Activated CD4-positive, alpha-beta memory T cell treated with anti-CD3 and anti-CD28 coated beads, Interleukin-2, amount 10 ng/mL, durations not matched to agents 7 days and 5 days (primary cell): ENCODE measurements at places on chromosomes 2 and 18.

GRCh38 chr2:241848761-241849615 is 9.7 kb downstream of the PDCD1 start:
- no peak for DNase-seq
- peaks cover 24% of the 10 kb centered on the region for H3K4me1 ChIP-seq
- H3K36me3 ChIP-seq = peaks cover 4% of the 10 kb centered on the region
- H3K27me3 ChIP-seq = peaks cover 15% of the 10 kb centered on the region

GRCh38 chr2:168064011-168064998 is 183.1 kb downstream of the STK39 start:
- no peaks in the 10 kb centered on the region for H3K27me3 ChIP-seq
- peaks cover 45% of the 10 kb centered on the region for H3K36me3 ChIP-seq

DNA sequence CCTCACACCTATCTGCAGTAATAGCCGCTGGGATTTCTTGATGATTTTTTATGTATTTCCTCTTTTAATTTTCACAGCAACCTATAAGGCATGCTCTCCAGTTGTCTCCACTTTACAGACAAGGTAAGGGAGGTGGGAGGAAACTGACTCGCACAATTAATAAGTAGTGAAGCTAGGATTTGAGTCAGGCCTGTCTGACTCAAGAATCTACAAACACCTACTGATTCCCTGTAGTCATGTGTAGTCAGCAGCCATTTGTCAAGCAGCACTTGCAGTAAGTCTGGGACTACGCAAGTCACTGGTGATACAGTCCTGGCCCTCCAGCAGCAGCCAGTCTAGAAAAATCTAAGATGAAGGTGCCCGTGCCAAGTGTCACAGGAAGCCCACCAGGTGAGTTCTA is 193.6 kb upstream of the PKDCC start:
- H3K4me1 ChIP-seq = no peaks in the 10 kb centered on the region
- peaks cover 16% of the 10 kb centered on the region for H3K27me3 ChIP-seq
- no peaks in the 10 kb centered on the region for H3K36me3 ChIP-seq
- no peak overlapping the region for H3K27ac ChIP-seq

- no peak overlapping the region for H3K4me3 ChIP-seq
- no peaks in the 10 kb centered on the region for H3K27me3 ChIP-seq
- no peak overlapping the region for H3K27ac ChIP-seq
- DNase-seq = no peak
Observed at GRCh38 chr2:77999376-77999775, 477.2 kb upstream of the LRRTM4 start.
